ENCODE measurements at places on chromosomes 6 and 20.
A peak's percentile ranks its signal among the peaks of the same experiment; 100 is the strongest.

GRCh38 chr6:112571488-112572270 is 224.5 kb downstream of the RFPL4B start:
- no peak for DNase-seq

DNA sequence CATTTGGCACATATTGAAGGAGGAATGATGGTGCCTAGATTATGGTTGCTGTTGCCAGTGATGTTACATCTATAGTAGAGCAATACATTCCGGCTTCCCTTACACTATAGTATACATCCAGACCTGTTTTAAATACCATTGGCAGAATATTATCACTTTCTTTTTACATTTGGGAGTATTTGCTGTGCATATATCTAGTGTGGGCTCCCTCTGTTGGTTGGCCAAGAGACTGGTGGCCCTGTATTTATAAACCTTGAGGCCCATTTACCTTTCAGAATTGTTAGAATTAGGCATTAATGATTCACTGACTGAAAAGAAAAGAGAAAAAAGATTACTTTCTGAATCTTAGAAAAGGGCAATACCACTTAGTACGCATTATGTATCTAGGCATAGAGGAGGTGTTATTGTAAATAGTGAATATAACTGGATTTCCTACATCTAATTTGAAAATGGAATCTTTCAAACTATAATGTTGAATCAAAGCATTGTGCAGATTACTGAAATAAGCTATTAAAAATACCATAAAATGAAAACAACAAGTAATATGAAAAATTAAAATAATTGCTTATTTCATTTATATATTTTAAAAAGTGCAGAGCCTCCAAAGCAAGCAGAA is 628.8 kb upstream of the MAN1A1 start:
- peak; percentile 22 for DNase-seq

GRCh38 chr6:104572901-104573300 is 286.8 kb downstream of the HACE1 start:
- DNase-seq, result no peak

DNA sequence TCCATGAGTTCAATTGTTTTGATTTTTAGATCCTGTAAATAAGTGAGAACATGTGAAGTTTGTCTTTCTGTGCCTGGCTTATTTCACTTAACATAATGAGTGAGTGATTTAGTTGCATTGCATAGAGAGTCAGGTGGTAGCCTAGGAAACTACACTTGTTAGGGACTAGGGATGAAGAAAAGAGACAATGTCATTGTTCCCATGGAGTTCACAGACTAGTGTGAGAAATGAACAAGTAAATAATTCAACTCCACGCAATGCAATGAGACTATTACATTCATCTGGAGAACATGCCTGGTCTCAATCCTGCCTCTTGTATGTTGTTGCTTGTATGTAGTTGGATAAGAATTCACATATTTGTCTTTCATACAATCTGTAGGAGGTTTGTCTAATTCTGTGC is 76.3 kb upstream of the B3GAT2 start:
- no peak for DNase-seq

- DNase-seq, result no peak
Measured at GRCh38 chr6:163564534-163564933, 150.0 kb downstream of the QKI start.

DNA sequence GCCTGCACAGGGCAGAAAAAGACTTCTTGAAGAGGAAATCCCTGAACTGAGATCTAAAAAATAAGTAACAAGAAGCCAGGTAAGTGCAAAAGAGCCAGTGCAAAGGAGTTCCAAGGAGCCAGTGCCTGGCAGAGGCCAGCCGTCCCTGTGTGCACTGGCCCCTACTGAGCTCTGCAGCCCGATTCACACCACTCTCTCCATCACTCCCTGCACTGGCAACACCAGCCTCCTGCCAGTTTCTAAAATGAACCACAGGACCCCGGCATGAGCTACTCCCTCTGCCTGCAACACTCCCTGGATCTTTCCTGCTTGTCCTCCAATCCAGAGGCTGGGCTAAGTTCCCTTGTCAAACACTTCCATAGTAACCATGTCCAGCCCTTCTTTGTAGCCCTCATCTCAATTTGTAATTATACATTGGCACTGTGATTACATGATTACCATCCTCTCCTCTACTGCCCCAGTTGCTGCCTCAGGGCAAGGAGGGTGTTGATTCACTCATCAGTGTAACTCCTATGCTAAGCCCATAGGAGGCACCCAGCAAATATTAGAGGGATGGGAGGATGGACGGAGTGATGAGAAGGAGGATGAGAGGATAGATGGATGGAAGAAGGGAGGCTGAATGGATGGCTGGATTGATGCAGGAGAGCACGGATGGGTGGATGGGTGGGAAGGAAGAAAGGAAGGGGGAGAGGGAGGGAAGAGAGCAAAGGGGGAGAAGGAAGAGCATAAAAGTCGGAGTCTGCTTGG is 49.3 kb downstream of the SIRPA start:
- DNase-seq, result no peak

DNA sequence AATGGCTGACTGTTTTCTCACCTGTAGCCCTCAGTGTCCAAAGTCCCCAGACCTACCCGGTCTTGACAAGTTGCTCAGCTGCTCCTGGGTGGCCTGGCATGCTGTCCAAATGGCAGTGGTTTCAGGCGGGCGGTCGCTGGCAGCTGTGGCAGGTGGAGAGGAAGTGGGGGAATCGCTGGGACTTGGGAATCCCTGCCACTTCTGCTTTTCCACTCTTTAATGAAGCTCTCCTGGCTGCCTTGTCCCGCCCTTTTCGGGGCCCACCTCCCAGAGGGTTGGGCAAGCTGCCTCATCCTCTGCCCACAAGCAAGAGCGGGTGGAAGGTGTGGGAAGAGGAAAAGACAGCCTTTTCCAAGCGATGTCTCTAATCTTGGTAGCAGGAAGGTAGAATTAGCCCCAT is at the start of gene OCSTAMP:
OCSTAMP (minus strand) TSS at position 194 of the 400 bp plus-strand sequence; CDS start at position 100, 94 bp downstream.
- no peak for DNase-seq

- DNase-seq, result no peak
Measured at GRCh38 chr6:130138116-130138908, 84.4 kb downstream of the SAMD3 start.

GRCh38 chr20:5886788-5887187 is 63.5 kb downstream of the TRMT6 start:
- no peak for DNase-seq

- DNase-seq, result no peak
Measured at GRCh38 chr6:15755526-15755925, 92.7 kb upstream of the DTNBP1 start.

- DNase-seq, result no peak
Measured at GRCh38 chr6:31829633-31830283, 2.2 kb downstream of the HSPA1B start.

DNA sequence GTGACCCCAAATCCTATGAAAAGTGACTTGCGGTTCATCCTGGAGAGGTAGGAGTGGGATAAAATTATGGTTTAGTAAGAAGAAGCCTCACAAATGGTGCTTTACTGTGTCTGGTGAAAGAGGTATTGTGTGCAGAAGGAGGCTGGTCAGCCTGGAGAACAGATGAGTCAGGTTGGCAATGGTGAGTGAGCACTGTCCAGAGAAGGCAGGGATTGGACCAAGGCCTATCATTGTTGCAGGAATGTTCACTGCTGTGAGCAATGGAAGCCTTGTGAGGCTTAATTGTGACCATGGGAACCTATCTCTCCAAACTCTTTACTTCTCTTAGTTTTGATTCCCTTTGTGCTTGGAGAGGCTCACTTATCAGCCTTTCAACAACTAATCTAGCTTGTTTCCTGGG is 89.0 kb upstream of the KCNK16 start:
- DNase-seq, result no peak

DNA sequence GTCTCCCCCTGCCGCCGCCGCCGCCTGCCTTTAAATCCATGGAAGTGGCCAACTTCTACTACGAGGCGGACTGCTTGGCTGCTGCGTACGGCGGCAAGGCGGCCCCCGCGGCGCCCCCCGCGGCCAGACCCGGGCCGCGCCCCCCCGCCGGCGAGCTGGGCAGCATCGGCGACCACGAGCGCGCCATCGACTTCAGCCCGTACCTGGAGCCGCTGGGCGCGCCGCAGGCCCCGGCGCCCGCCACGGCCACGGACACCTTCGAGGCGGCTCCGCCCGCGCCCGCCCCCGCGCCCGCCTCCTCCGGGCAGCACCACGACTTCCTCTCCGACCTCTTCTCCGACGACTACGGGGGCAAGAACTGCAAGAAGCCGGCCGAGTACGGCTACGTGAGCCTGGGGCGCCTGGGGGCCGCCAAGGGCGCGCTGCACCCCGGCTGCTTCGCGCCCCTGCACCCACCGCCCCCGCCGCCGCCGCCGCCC is 474 bp downstream of the CEBPB start:
- DNase-seq, result peak; percentile 48

DNA sequence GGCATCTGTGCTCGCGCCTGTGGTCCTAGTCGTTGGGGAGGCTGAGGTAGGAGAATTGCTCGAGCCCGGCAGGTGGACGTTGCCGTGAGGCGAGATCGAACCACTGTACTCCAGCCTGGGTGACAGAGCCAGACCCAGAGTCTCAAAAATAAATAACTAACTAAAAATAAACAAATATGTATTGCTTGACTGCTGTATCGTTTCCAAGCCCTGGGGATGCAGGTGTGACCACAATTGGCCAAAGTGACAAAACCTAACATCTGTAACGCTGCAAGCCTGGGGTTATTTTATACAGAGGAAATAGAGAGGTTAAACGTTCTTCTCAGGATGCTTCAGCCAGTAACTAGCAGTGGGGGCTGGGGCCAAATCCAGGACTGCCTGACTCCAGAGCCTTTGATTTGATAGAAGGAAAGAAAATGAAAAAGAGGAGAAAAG is 1.9 kb upstream of the SRSF3 start:
- DNase-seq, result no peak

DNA sequence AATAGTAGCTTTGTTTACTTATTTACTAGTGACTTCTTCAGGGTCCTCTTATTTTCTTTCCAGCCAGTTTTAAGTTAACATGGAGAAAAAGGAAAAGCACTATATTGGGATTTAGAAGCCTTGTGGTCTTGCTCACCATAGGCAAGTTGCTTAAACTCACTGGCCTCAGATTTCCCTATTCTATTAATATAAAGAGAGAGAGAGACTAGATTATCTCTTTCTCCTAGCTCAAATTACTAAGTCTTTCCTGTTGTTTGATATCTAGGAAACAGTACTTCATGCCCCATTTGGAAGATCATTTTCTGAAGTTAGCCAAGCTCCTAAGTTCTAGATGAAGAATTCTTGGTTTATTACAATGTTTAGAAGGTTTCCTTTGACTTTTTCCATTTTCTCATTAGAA is 32.5 kb downstream of the CTNNBL1 start:
- no peak for DNase-seq

GRCh38 chr20:51249215-51249614 is 226.3 kb upstream of the KCNG1 start:
- no peak for DNase-seq

- DNase-seq, result no peak
Measured at GRCh38 chr20:25054995-25055629, 2.8 kb downstream of the ACSS1 start.

GRCh38 chr6:63565727-63566596 is 6.3 kb upstream of the LOC128125822 start:
- no peak for DNase-seq

GRCh38 chr6:11753798-11754197 is 24.8 kb downstream of the ADTRP start:
- no peak for DNase-seq

GRCh38 chr6:150298676-150299075 is 70.1 kb upstream of the IYD start:
- DNase-seq, result no peak

DNA sequence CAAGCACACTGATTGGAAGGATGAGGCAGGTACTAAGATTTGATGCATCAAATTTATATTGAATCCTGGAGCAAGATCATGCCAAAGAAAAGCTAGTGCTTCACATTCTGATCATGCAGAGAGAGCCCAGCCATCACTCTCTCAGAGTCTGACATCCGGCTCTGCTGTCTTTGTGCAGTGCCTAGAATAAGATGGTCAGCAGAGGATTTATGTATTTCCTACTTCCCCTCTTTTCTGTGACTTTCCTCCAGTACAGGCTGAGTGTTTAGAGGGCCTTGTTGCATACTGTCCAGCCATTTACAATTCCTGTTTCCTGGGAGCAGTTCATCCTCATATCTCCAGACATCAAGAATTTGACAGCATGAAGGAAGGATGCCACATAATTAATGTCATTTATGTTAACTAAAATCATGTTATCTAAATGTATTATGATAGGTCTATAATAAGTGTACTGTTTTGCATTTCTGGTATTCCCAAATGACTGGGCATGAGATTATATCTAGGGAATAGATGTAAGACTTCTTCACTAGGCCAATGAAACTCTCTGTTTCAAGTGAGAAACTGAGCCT is 167.6 kb downstream of the EPM2A start:
- no peak for DNase-seq

DNA sequence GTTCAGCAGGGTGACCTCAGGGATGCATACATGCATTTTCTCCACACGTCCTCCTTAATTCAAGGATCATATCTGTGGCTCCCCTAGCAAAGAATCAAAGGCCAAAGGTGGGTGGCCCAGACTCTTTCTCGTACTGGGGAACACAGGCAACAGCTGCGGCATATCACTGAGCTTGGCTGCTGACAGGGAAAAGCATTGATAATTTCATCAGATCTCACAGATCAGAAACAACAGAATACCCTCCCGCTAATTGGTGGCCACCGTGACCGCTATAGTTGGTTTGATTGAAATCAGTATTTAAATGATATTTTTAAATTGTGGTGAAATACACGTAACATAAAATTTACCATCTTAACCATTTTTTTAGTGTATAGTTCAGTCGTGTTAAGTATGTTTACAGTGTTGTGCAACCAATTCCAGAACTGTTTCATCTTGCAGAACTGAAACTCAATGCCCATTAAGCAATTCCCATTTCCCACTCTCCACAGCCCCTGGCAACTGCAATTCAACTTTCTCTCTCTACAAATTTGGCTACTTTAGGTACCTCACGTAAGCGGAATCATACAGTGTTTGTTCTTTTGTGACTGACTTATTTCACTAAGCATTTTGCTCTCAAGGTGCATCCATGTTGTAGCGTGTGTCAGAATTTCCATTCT is 74.7 kb upstream of the TMEM170B start:
- DNase-seq, result no peak

DNA sequence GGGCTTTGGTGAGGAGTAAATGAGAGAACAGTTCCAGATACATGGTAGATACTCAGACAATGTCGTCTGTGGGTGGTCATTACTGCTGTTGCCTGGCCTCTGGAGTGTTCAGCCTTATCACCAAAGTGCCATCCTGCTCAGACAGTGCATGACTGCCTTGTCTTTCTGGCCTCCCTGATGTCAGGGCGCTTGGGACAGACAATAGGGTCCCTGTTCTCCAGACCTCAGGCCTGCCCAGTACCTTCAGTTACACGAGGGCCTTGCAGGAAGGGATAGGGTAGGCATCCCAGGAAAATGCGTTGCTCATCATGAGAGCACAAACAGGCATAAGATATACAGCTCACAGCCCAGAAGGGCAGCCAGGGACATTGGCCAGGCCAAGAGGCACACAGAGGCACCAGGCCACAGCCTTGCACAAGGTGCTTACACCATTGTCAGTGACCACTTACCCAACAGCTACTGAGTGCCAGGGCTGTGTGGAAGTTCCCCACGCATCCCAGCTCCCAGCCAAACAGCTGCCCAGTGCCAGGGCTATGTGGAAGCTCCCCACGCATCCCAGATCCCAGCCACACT is 27.4 kb downstream of the BPIFB1 start:
- no peak for DNase-seq

Measured in LoVo (cell line).